ENCODE measurements at places on chromosomes 5 and 9.

DNA sequence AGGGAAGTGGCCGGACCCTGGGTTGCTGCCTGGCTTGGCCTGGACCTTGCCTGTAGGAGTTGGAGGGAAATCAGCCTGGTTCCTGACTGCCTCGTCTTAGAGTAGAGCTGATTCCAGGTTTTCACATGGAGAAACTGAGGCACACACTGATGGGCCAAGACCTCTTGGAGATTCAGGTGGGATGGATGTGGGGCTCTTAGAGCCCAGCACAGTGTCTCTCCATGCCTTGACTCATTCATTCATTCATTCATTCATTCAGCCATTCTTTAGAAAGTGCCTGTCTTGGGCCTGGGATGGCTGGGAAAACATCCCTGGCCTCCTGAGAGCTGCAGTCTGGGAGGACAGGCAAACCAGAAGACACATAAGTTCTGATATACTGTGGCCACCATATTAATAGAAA, 2.2 kb downstream of the LRRC8A start:
- DNase-seq = no peak

DNA sequence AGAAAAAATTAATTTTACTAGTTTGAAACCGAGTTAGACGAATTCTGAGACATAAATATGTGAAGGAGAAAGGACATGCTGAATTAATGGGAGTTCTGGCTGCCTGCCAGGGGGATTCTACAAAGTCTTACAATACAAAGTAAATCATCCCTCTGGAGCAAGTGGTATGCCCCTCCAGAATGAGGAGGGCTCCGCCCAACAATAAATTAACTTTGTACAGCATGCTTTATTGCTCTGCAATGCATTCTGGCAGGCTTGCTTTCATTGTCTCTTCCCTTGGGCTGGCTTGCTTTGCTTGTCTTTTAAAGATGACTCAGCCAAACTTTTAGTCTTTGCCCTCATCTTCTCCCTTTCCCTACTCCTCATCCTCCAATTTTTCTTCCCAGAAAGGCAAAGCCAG, 11.7 kb upstream of the PCDHB1 start:
- no peak for DNase-seq

GRCh38 chr9:35076848-35077247, 2.9 kb downstream of the FANCG start:
- DNase-seq = no peak

DNA sequence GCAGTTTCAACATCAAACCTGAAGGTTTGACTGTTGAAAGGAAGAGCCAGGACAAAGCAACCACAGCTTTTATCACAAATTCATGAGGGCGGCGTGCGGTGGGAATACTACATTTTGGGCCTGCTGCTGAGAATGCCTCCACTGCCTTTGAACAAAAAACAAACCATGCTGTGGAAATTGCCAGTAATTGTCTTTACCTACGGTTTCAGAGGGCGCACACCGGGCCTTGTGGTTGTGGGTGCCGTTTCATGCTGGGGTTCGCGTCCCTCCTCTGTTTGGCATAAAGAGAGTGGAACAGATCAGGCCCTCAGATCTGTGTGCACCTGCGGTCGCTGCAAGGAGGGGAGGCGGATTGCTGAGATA, 27.6 kb upstream of the TCF7 start:
- no peak for DNase-seq

- no peak for DNase-seq
Observed at GRCh38 chr5:115934388-115934974, 27.8 kb upstream of the LVRN start.

DNA sequence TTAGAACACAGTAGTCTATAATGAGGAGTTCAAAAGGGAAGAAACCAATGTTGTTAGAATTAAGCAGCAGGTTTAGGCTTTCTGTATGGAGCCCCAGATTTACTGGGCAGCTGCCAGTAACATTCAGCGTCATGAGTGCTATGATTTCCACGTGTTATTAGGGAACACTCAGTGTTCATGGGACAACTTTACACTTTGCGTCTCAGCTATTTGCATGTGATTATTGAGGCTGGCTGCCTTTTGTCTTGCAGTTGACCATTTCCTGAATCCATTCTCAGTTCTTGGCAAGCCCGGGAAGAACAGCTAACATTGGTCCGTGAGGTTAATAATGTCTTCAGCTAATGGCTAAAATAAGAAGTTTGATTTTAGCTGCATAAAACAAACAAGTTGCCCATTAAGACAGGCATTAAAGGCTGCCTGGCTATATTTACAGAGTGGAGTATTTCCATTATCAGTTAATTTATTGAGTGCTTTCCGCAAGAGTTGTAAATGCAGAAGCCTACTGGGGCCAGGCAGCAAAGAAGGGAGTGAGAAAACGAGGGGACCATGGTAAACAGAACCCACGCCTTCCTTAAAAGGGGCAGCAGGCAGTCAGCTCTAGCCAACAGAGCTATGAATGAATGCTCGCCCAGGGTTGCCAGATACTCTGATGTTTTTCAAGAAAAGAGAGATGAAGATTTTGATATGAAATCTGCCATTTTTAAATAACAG, 120.9 kb downstream of the PIP5K1B start:
- DNase-seq = no peak

- DNase-seq = no peak
Observed at GRCh38 chr5:111738118-111738517, 18.9 kb downstream of the NREP start.

- no peak for DNase-seq
Observed at GRCh38 chr5:176466245-176466871, 18.2 kb downstream of the FAF2 start.

DNA sequence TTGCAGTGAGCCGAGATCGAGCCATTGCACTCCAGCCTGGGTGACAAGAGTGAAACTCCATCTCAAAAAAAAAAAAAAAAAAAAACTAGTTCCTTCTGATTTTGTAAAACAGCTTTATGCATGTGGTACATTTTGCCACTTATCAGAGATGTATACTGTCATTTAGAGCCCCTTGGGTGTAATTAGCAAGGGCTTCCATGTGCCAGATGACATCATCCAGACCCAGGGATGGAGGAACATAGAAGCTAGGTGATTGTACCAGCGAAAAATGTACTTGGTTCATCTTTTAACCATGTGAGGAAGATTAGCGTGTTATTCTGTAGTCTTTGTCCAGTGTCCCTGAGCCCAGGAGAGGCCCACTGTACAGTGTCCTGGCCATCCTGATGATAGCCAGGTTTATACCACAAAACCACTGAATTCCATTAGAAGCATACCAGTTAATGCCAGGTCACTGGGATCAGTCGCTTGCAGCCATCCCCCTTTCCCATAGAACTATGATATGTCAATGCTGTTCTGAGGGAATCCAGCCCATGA, 239.3 kb upstream of the SGCD start:
- no peak for DNase-seq

DNA sequence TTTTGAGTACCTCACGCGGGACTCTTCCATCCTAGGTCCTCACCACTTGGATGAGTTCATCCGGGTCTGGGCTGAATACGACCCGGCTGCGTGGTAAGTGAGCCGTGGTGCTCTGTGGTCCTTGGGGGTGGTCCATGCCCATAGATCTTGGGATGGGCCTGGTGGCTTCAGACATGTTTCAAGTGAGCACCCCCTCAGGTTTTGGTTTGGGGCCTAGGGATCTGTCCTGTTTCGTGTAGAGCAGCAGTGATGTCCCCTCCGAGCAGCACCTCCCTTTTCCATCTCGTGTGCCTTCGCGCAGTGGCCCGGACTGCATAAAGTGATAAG, 218.9 kb downstream of the CACNA1B start:
- DNase-seq = no peak

DNA sequence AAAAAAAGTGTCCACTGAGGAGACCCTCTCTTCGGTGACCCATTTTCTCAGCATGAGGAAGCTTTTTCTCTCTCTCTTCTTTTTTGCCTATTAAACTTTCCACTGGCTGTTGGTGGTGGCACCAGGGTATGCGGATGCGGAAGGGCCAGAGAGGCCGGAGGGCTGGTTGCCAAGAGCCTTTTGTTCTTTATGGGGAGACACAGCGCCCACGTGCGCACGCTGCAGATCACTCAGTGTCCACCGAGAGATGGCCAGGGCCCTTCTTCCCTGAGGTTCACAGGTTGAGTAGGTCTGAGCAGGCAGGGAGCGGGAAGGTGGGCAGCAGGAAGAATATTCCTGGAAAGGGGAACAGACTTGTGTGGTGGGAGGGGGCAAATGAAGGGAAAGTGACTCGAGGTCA, 69.1 kb downstream of the STK10 start:
- no peak for DNase-seq

DNA sequence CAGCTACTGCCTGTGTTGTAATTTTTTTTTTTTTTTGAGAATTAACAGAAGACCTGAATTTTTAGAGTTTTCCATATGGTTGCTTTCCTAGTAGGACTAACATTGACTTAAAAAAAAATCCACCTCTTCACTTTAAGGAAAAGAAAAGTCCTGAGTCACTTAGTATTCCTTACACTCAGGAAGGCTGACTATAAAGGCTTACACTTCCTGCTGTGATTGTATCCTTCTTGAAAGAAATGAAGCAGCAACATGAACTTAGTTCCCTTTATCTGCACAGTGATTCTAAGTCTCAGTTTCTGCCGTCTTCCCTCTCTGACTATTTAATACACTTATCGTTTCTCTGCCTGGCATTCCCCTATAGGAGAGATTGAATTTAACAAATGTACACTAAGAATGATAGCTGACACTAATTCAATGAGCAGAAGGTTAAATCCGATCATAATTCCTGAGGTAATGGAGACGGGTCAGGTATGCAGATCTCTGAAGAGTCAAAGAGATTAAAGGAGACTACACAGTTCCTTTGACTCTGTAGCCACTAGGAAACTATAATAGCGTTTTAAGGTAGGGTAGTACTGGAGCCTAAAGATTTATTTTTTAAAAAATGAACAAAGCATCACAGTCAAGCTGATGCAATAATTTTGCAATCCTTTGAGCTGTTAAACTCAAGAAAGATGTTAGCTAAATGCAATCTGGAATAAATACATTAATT, 185.1 kb upstream of the ELAVL2 start:
- DNase-seq = no peak

- peak; percentile 91 for DNase-seq
Observed at GRCh38 chr5:34682926-34683623, 26.9 kb downstream of the RAI14 start.

DNA sequence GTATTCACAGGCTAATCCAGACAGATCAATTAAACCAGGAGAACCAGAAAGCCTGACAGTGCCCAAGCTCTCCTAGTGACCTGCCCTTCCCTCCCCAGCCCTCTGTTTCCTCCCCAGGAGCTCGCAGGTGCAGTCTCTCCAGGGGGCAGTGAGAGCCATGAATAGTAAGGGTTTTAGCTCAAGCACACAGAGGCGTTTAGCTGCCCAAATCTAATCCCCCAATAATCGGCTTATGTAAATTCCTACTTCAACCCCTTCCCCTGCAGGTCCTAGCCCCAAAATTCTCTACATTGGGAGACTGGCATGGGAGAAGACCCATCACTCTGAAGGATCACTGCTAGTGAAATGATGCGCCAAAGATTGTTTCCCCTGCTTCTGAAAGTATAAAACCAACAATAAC, 10.5 kb upstream of the TAL2 start:
- no peak for DNase-seq

DNA sequence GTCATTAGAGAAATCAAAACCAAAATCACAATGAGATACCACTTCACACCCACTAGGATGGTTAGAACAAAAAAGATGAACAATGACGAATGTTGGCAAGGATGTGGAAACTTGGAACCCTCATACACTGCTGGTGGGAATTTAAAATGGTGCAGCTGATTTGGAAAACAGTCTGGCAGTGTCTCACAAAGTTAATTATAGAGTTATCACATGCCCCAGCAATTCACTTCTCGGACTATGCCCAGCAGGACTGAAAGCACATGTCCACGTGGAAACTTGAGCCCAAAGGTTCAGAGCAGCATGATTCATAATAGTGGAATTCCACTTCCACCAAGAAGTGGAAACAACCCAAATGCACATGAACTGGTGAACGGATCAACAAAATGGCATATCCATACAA, 85.0 kb upstream of the HRH2 start:
- DNase-seq = peak; percentile 15

DNA sequence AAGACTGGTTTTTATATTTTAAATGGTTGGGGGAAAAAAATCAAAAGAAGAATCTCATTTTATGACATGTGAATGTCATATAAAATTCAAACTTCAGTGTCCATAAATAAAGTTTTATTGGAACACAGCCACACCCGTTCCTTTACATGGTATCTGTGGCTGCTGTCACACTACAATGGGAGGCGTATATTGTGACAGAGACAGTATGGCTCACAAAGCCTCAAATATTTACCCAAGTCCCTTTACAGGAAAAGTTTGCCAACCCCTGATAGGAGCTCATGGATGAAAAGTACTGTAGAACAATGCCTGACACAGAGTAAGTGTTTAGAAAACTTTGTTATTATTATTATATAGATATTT, 5.2 kb upstream of the DUSP1 start:
- DNase-seq = no peak
